Memory B cell (primary cell): ENCODE measurements at places on chromosomes 4 and X.
A peak's percentile ranks its signal among the peaks of the same experiment; 100 is the strongest.

DNA sequence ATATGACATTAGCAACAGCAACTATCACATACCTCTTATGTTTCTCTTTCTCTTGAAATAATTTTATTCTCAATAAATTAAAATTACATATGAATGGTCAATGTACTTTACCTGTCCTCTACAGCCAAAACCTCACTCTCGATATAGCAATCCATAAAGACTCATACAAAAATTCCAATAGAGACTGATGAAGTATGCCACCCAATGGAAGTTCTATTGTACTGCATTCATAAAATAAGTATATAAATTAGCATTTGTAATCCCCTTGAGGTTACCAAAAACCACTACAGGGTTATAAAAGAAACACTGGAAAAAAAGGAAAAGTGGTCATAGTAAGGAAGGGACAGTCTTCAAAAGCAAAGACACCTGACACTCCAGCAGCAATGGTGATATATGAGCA is 32.8 kb downstream of the CLDN2 start:
- DNase-seq, result no peak

DNA sequence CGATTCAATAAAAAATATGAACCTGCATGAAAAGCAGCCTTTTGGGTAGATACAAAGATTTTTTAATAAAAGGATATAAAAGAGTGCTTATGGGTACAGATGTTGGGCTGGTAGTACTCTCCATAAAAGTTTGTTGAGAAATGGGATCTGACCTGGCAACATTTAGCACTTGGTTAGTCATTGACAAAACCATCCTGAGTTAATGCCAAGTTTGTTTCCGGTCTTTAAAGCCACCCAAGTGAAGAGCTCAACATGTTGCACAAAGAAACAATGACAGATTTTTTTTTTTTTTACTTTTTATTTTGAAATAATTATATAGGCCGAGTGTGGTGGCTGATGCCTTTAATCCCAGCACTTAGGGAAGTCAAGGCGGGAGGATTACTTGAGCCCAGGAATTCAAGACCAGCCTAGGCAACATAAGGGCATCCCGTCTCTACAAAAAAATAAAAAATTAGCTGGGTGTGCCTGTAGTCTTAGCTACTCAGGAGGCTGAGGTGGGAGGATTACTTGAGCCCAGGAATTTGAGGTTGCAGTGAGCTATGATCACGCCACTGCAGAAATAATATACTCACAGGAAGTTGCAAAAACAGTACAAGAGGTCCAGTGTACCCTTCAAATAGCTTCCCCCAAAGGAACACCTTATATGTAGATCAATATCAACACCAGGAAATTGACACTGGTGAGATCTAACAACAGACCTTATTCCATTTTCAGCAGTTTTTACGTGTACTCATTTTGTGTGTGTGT is 16.6 kb downstream of the CHST7 start:
- DNase-seq, result no peak

DNA sequence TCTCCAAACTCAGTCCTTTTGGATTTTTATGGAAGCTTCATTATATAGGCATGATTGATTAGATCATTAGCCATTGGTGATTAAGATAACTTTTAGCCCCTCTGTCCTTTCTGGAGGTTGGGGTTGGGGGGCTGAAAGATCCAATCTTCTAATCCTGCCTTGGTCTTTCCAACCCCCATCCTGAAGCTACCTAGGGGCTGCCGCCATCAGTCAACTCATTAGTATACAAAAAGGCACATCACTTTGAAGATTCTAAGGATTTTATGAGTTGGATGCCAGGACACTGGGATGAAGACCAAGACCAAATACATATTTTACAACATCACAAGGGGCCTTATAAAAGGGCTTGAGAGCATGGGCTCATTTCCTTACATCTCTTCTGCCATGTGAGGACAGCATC is 47.5 kb downstream of the CYTL1 start:
- no peak for DNase-seq

GRCh38 chr4:110268352-110268751 is 69.9 kb upstream of the ELOVL6 start:
- DNase-seq, result no peak

DNA sequence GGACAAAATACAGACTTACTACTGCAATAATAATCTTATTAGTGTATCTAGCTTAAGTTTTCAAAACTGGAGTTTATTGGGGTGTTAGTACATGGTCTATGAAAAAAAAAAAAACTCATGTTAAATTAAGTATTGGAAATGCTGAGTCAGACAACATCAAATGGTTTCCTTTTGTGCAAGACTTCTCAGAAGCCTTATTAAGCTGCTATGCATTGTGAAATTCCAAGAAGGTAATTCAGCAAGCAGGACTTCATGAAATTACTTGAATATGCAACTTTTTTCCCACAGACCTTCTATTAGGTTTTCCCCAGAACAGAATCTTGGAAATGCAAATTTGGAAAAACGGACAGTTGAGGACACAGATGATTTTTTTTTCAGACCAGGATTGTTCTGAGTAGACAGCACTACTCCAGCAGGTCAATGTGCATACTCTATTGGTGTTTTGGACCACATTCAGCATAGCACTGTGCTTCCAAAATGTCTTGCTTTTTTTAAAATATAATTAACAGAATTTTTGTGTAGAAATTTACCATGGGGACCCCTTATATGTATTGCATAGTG is 568.8 kb upstream of the TENM3 start:
- DNase-seq, result no peak

GRCh38 chrX:135345107-135345589 is 35.9 kb downstream of the ETDC start:
- no peak for DNase-seq

DNA sequence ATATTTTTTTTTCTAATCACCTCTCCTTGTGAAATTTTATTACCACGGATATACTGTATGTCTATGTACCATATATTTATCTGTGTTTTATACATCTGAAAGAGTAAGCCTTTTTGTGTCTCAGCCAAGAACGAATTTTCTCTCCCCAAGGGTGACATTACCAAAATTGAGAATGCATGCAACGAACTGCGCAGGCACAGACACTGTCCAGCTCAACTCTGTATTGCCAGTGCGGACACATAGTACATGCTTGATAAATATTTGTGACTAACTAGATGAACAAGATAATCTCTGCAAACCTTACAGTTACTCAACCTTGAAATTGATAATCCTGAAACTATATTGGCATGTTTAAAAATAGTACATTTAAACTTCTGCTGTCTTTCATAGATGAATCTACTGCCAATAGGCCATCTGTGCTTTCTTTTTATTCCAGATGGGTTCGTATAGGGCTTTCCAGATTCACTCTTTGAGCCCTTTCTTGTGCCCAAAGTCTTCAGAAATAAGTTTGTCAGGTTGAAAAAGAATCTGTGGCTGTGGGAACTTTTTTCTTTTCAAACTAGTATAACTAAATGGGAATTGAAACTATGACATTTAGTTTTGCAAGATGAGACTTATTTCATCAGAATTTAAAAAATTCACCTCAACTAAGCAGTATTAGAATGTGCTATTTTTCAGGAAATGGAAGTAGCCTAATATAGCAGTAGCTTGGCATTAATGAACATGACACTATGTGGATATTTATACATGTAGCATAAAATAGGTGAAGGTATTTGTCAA is 38.9 kb downstream of the DTHD1 start:
- DNase-seq, result no peak

- no peak for DNase-seq
Observed at GRCh38 chr4:30413915-30414314, 306.3 kb upstream of the PCDH7 start.

- DNase-seq, result no peak
Observed at GRCh38 chrX:143615851-143616250, 20.1 kb downstream of the SLITRK4 start.

DNA sequence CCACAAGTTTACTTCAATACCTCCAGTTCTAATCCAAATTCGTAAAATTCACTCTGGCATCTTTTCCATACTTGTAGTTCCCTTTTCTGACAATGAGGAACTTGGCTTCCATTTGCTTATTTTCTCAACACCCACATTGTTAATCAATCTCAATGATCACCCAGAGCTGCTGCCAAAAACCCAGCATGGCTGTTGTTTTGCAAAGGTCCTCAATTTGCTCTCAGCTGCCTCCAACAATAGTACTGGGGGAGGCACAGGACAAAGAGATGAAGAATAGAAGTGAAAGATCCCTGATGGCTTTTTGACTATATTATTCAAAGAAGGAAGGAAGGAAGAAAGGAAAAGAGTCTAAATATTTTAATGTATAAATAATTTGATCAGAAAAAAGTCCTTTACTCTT is 847.8 kb downstream of the RAPGEF2 start:
- DNase-seq, result no peak

DNA sequence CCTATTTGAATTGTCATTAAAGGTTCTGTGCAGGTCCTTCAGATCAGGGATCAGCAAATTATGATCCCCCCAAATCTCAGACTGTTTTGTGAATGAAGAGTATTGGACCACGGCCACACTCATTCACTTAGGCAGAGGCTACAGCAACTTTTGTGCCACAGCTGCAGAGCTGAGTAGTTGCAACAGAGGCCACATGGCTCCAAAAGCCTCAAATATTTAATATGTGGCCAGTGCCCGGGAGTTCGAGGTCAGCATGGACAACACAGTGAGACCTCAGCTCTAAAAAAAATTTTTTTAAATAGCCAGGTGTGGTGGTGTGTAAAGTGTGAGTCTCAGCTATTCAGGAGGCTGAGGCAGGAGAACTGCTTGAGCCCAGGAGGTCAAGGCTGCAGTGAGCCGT is 100.7 kb downstream of the NSUN7 start:
- no peak for DNase-seq

DNA sequence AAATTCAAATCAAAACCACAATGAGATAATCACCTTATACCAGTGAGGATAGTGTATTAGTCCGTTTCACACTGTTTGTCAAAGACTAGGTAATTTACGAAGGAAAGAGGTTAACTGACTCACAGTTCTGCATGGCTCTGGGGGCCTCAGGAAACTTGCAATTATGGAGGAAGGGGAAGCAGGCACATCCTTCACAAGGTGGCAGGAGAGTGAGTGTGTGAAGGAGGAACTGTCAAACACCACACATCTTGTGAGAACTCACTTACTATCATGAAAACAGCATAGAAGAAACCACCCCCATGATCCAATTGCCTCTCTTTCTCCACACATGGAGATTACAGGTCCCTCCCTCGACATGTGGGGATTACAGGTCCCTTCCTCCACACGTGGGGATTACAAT is 54.7 kb upstream of the TRPC5 start:
- DNase-seq, result no peak

DNA sequence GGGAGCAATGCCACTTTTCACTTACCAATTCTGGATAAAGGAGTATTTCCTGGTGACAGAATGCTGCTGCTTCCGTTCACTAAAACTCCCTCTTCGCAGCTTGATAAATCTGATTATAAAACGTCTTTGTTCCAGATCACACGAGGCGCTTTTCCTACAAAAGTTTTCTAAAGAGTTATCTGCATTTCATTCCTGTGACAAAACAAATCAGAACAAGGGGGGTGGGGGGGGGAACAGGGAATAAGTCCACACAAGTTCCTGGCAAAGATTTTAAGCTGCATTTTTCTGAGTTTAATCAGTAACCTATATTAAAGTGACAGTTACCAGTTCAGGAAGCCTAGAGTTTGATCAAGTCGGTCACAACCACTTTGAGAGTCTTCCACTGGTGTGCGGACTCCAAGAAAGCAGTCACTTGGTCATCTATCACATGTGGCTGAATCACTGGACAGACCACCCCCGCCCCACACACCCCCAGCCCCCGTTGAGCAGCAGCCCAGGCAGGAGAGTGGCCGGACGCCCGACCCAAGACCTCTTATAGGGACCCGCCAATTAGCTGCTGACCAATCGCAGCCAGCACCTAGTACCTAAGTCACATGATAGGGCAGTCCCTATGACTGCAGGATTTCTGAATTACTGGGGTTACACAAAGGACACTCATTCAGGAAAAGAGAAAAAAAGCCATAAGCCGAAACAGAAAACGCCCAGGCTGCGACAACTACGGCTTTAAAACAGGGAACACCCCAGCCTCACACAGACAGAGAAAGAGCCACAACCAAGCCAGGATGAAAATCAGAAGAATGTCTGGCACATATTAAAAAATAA is 569.3 kb upstream of the DIPK2B start:
- peak; percentile 34 for DNase-seq

DNA sequence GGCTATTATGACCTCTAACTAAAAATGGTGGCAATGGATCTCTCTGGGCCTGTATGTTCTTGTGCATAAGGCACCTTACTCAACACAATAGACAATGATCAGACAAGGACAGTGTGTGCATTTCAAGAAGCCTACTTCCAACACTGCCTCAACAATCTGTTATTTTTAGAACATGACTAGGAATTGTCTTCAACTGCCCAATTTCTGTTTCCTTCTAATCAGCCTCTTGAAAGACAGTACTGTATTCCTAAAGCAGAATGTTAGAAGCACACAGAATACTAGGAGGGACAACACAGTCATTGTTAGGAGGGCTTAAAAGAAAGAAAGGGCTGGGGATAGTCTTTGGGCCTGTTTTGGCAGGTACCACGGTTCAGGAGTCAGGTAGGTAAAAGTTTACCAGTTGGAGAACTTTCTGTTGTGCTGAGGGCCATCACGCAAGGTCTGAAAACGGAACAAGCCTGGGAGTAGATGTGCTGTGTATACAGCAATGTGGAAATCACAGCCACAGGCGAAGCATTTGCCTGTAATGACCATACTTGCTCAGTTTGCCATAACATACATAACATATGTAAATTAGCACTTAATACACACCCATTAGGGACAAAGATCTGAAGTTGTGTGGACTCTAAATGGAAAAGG is 100.8 kb upstream of the ATXN3L start:
- DNase-seq, result no peak

GRCh38 chr4:95409127-95409526 is 139.6 kb downstream of the UNC5C start:
- DNase-seq, result no peak

- DNase-seq, result no peak
Observed at GRCh38 chr4:743463-744211, 38.0 kb downstream of the PCGF3 start.

DNA sequence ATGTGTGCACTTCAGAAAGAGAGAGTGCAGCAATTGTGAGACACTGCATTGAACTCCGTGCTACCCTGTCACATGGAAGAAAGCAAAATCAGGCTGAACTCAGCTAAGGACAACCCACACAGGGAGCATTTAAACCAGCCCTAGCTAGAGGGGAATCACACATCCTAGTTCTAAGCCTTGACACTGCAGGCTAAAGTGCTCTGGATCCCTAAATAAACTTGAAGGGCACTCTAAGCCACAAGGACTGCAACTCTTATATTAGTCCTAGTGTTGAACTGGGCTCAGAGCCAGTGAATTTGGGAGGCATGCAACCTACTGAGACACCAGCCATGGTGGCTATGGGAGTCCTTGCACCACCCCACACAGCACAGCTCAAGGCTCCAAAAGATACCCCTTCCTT is 311.9 kb downstream of the OPHN1 start:
- DNase-seq, result no peak

- no peak for DNase-seq
Observed at GRCh38 chr4:164606478-164606877, 147.5 kb upstream of the SMIM31 start.

DNA sequence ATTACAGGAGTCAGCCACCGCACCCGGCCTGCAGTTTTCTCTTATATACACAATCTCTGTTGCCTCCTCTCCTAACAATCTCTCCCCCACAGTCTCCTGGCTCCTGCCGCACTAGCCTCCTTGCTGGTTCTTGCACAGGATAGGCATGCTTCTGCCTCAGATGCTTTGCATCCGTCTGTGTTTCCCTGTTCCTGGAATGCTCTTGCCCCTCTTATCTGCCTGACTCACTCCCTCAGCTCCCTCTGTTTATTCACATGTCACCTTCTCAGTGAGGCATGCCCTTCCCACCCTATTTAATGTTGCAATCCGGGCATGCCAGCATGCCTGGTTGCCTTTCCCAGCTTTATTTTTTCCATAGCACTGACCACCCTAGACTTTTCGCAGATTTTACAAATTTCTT is 161.9 kb downstream of the PHF8 start:
- DNase-seq, result no peak

- no peak for DNase-seq
Observed at GRCh38 chr4:55363691-55364351, 17.8 kb downstream of the SRD5A3 start.
